Activated naive CD4-positive, alpha-beta T cell (primary cell): ENCODE measurements at places on chromosomes 2 and 18.

- no peak for DNase-seq
Observed at GRCh38 chr2:101524806-101525430, 50.0 kb upstream of the RFX8 start.

DNA sequence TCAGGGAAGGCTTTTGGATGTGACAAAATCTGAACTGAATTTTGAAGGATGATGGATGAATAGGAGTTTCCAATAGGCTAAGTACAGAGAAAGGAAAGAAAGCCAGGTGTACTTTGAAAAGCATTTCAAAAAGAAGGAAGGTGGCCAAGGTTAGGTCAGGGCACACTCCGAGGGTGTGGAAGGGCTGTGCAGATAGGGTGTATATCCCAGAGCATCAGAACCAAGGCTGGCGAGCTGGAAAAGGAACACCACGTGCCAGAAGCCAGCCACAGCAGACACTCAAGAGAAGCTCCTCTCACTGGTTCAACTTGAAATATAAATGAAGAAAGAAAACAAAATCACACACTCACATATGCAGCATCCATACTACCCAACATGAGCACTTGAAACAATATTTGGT is 51.0 kb downstream of the RPL31 start:
- DNase-seq: no peak

GRCh38 chr2:183222751-183223150 is 98.5 kb downstream of the NUP35 start:
- DNase-seq: no peak

- DNase-seq: no peak
Observed at GRCh38 chr2:43038034-43038695, 188.2 kb downstream of the ZFP36L2 start.

- no peak for DNase-seq
Observed at GRCh38 chr2:647691-648231, 29.4 kb downstream of the TMEM18 start.

- DNase-seq: no peak
Observed at GRCh38 chr2:101256316-101256715, 3.6 kb downstream of the CNOT11 start.

DNA sequence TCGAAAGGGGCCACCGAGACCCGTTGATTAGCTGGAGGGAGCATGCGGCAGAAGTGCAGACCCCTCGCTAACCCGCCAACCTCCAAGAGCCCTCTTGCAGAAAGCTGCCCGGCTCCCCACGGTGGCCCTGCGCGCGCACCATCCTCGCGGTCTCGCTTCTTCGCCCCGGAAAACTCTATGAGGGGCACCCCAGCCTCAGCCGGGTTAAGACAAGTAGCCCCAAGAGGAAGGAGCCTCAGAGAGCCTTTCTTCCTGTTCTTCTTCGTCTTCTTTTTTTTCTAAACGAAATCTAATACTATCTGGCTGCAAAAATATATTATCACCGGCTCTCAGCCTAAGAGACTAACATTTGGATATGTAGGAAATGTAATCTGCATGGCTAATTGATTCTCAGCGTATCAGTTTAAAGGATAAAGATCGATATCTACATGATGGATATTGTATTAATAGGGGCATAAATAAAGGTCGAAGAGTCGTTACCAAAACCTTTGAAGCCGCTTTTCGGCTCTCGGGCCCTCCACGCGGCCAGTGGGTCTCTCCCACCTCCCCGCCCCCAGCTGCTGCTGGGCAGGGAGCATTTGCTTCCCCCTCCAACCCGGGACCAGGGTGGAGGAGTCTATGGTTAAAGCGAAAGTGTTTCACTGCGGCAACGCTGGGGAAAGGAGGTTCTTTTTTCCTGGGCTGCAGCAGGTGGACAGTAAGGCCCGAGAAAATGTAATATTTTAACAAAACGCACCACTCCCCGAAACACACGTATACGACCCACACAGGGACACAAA is 6.1 kb upstream of the PAX3 start:
- no peak for DNase-seq

GRCh38 chr2:191195021-191195420 is 44.2 kb upstream of the STAT4 start:
- DNase-seq: no peak

GRCh38 chr2:137507237-137507636 is 457.0 kb upstream of the HNMT start:
- DNase-seq: no peak

- no peak for DNase-seq
Observed at GRCh38 chr18:42404151-42404550, 449.1 kb downstream of the PIK3C3 start.

- no peak for DNase-seq
Observed at GRCh38 chr18:57759650-57760049, 43.5 kb downstream of the ATP8B1 start.

DNA sequence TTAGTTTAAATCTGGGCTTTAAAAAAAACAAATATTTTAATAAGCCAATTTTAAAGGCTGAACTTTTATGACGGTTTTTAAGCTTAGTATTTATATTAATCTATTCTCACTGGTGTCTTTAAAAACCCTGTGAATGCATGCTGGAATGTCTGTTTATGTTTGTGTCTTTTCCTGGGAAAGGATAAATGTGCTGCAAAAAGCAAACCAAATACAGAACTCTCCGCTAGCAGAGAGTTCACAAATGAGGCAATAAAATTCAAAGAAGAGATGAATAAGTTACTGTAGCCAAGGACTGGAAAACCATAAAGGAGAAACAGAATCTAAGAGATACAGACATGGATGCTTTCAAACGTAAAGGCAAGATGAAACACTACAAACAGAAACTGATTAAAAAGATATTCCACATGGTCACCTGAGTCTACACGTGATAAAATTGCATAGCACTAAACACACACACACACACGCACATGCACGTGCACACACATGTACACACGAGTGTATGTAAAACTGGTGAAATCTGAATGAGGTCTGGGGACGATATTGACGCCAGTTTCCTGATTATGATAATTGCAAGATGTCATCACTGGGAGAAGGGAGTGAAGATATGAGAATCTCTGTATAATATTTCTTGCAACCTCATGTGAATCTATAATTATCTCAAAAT is 4.5 kb downstream of the TWIST2 start:
- DNase-seq: no peak

DNA sequence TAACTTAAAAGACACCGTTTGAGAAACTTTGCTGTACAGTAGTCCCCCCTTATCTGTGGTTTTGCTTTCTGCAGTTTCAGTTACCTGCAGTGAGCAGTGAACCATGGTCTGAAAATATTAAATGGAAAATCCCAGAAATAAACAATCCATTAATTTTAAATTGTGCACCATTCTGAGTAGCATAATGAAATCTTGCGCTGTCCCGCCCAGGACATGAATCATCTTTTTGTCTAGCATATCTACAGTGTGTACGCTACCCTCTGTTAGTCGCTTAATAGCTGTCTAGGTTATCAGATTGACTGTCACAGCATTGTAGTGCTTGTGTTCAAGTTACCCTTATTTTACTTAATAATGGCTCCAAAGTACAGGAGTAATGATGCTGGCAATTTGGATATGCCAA is 6.1 kb downstream of the ARPC2 start:
- no peak for DNase-seq

DNA sequence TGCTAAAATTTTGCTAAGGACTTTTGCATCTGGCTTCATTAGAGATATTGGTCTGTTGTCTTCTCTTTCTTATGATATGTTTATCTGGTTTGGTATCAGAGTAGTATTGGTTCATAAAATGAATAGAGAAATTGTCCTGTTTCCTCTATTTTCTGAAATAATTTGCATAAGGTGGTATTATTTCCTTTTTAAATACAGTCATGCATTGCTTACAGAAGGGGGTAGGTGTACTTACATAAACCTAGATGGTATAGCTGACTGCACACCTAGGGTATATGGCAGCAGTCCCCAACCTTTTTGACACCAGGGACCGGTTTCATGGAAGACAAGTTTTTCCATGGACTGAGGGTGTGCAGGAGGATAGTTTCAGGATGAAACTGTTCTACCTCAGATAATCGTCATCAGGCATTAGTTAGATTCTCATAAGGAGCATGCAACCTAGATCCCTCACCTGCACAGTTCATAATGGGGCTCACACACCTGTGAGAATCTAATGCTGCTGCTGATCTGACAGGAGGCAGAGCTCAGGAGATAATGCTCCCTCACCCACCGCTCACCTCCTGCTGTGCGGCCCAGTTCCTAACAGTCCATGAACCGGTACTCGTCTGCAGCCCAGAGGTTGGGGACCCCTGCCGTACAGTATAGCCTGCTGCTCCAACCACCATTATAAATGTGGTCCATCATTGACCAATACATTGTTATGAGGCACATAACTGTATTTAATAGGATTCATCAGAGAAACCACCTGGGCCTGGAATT is 189.2 kb downstream of the FAM210A start:
- no peak for DNase-seq

GRCh38 chr2:165562233-165562632 is 92.7 kb downstream of the CSRNP3 start:
- DNase-seq: no peak

- DNase-seq: no peak
Observed at GRCh38 chr2:206718296-206718695, at the start of gene DYTN. Gene DYTN, minus strand, starts transcription at chr2:206718396. Its CDS starts 117 bp downstream, at chr2:206718279.

DNA sequence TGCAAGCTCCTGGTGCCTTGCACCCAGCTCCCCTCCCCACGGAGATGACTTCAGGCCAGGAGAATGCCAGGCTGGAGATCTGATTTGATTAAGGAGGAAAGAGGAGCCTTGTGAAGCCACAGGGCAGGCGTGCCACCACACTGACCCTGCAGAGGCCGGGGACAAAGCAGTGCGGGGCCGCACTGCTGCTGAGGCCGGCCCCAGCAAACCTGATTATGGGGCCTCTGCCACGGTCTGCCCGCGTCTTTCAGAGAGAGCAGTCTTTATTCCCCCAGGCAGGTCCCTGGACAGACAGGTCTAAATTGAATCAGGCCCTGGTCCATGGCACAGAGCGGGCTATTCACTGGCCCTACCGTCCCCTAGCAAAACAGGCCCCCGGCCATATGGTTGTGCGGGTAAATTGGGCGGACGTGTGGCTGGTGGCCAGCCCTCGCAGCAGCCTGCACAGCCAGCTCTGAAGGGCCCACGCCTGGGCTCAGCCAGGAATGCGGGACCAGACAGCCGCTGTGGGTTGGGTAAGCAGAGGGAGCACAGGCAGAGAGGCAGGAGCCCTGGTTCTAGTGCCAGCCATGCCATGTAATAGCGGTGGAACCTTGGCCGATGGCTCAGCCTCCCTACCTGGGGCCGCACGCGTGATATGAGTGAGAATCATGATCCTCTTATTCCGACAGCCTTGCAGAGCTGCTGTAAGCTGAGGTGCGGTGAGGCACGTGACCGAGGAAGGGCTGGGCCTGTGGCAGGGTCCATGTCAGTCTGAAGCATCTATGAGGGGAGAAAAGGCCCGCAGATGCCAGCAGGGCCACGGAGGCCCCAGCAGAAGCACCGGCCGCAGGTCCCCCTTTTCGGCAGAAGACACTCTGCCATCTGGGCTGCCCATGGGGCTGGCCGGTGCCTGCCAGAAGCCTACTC is 97.3 kb upstream of the MYCN start:
- no peak for DNase-seq

DNA sequence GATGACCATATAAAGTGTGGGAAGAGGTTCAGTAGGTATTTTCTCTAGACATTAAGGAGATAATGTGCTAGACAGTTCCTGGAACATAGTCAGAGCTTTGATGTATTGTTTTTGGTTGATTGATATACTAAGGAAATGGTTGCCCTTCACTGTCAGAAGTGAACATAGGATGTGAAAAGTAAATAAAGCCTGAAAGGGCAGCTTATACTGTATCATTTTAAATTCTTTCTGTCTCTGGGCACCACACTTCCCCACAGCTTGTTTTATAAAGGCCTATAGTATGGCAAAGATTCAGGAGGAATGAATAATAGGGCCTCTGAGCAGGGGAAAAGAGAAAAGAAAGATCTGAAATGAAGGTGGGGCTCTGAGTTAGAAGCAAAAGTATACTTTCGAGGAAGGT is 72.7 kb upstream of the ITPRID2 start:
- no peak for DNase-seq

DNA sequence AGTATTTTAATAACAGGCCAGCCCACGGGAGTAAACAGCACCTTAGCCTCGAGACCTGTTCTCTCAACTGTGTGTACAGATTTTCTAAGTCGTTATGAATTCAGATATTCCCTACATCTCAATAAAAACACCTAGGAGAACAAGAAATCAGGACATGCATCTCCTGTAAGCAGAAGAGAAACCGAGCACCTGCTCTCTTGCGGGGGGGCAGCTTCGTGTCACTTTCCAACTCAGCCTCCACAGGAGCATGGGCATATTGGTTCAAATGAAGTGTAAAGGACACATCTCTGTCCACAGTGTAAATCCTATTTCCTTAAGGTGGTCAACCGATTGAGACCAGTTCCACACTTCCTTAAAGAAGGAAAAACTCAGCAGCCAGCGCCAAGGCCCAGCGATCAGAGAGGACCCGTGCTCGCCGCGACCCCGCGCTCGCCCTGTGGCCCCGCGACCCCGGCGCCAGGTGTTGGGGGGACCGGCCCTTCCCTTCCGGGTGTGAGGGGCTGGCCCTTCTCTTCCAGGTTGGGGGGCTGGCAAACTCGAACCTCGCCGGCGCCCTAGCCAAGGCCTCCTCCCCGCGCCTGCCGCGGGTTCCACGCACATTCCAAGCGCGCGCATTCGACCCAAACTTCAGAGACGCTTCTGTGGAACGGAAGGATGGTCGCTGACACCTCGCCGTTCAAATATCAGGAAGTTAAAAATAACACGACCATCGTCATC is 652 bp downstream of the SH3YL1 start:
- no peak for DNase-seq

- no peak for DNase-seq
Observed at GRCh38 chr2:147855316-147855715, 10.5 kb downstream of the ACVR2A start.

GRCh38 chr2:58466804-58467203 is 225.7 kb upstream of the FANCL start:
- DNase-seq: no peak

GRCh38 chr2:218325566-218326160 is 31.0 kb upstream of the CATIP start:
- DNase-seq: no peak

- no peak for DNase-seq
Observed at GRCh38 chr18:54052259-54052658, 172.2 kb downstream of the MBD2 start.

GRCh38 chr2:121635371-121635770 is 13.9 kb downstream of the CLASP1 start:
- DNase-seq: no peak

DNA sequence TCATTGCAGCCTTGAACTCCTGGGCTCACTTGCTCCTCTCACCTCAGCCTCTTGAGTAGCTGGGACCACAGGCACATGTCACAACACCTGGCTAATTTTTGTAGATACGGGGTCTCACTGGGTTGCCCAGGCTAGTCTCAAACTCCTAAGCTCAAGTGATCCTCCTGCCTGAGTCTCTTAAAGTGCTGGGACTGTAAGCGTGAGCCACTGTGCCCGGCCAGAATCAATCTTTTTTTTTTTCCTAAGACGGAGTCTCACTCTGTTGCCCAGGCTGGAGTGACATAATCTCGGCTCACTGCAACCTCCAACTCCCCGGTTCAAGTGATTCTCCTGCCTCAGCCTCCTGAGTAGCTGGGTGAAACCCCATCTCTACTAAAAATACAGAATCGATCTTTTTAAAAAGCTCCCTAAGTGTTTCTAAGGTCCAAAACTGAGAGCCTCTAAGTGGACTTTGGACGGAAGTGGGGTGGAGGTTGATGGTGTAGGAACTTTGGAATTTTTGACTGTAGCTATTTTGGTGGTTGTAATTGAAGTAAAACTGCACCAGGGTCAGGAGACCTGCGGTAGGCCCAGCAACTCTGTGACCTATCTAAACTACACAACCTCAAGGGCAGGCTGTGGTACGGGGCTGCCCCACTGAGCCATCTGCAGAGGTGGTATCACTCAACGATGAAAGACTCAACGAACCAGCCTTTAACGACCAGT is 82.9 kb downstream of the POLR1A start:
- no peak for DNase-seq

- no peak for DNase-seq
Observed at GRCh38 chr18:71899707-71900472, 644.3 kb downstream of the CBLN2 start.
